Natural killer cell (primary cell): ENCODE measurements at places on chromosomes 5 and 9.

DNA sequence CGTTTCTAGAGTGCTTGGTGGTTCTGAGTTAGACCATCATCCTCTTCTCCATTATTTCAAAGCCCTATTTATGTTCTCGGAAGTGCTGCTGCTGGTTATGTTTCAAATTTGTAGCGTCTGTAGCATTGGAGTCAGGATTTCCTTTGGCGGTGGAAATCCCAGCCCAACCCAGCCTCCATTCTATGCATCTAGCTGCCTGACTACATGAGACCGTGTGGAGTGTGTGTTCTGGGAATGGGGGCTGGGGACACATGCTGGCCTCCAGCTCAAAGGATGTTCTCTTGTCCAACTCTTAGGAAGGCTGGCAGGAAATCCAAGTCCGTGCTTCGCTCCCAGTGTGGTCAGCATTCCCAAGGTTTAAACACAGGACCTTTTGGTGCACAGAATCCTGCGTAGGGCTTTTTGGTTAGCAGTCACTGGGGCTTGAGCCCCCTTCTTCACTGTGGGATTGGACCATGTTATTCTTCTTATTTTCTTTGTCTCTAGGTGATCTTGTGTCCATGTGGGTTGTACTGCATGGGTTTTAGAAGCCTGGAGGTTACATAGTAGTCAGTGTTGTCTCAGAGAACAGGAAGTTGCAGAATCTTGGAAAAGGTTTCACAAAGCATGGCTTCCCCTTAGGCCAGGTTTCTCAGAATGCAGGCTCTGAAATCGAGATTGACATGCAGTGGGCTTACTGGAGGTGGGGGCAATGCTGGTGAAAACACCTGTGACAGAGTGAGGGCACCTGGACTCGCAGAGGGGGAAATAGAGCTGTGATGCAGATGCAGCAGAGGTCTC lies 132.2 kb downstream of the ARHGAP26 start:
- no peak for DNase-seq

GRCh38 chr5:97538912-97539311 lies 355.9 kb upstream of the RIOK2 start:
- DNase-seq: no peak

GRCh38 chr5:4802044-4802443 lies 338.1 kb upstream of the ADAMTS16 start:
- DNase-seq: no peak

GRCh38 chr5:99948850-99949249 lies 586.3 kb upstream of the FAM174A start:
- no peak for DNase-seq

DNA sequence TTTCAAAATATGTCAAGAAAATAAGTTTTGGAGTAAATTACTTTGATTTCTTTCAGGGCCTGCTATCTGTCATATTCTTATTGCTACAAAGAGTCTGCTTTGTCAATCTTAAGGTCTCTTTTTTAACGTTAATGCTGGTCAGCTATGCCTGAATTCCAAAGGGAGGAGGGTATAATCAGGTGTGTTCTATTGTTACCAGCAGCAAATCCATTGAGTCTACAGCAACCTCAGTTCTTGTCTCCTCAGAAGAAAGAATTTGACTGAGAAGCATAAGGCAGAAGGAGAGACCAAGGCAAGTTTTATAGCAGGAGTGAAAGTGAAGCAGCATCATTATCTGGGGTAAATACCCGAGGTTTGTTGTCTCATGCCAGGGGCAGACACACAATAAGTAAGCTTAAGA lies 23.7 kb upstream of the MINAR2 start:
- DNase-seq: no peak

DNA sequence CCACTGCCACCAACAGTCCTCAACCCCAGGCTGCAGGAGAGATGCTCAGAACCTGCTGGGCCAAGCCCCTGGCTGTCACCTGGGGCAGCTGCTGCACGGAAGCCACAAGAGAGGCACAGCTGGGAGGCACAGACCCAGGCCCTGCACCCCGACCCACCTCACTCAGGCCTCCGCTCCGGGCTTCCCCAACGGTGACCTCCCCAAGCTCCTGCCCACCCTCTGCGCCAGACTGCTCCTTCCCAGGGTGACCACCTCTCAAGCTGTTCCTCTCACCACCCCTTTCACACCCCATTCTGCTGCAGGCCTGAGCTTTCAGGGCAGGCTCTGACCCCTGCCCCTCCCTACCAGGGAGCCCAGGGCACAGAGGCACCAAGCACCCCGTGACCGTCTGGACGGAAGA lies 33.0 kb downstream of the VAV2 start:
- DNase-seq: no peak

GRCh38 chr9:104686081-104686480 lies 8.2 kb upstream of the OR13D1 start:
- DNase-seq: no peak
